ENCODE measurements at places on chromosomes 4 and X.

DNA sequence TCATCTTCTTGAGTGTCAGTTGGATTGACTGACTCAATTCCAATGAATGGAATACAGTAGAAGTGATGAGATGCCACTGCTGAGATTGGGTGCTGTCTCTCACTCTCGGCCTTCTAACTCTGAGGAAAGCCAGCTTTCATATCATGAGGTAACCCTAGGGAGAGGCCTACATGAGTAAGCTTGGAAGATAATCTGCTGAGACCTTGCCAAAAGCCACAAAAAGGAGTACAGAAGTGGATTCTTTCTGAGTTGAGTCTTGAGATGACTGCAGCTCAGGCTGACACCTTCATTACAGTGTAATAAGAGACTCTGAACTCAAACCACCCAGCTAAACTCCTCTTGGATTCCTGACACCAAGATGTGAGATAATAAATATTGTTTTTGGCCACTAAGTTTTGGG lies 537.4 kb upstream of the MAGEB18 start:
- no peak for DNase-seq

- DNase-seq, result no peak
Measured at GRCh38 chr4:175435381-175435783, 376.7 kb downstream of the GPM6A start.

DNA sequence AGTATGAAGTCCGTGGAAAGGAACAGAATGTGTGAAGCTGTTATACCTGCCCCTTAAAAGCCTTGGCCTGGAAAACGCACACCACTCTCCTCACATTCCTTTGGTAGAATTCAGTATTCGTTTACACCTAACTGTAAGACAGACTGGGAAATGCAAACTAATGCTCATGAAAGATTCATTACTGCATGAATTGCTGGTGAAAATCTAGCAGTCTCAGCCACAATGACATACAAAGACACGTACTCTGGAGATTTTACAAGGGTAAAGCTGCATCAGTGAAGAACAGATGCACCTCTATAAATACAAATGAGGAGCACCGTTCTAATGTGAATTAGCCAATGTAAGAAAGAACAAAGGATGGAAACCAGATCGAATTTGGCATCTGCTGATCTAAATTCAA lies 2051.3 kb downstream of the PCDH7 start:
- DNase-seq, result no peak

DNA sequence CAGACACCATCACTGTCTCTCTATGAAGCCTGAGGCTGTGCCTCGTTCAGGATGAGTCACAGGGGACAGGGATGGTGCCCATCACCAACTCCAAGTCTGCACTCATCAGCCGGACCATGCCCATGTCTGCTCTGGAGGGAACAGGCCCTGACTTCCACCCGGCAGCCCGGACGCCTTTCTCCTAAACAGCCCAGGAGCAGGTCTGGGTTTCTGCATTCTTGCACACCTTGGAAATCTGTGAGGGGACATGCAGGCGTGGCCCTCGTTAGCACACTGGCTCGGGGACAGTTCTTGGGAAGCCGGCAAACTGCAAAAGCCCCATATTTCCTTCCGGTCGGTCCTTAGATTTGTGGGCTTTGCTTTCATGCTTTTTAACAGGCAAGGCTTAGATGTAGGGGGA lies 67.9 kb upstream of the AFAP1 start:
- DNase-seq, result no peak

DNA sequence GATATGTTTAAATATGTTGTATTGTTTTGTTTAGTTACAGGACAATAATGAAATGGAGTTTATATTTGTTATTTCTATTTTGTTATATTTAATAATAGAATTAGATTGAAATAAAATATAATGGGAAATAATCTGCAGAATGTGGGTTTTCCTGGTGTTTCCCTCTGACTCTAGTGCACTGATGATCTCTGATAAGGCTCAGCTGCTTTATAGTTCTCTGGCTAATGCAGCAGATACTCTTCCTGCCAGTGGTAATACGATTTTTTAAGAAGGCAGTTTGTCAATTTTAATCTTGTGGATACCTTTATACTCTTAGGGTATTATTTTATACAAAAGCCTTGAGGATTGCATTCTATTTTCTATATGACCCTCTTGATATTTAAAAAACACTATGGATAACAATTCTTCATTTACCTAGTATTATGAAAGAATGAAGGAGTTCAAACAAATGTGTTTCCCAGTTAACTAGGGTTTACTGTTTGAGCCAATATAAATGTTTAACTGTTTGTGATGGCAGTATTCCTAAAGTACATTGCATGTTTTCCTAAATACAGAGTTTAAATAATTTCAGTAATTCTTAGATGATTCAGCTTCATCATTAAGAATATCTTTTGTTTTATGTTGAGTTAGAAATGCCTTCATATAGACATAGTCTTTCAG lies 26.9 kb downstream of the NUDT6 start:
- no peak for DNase-seq

DNA sequence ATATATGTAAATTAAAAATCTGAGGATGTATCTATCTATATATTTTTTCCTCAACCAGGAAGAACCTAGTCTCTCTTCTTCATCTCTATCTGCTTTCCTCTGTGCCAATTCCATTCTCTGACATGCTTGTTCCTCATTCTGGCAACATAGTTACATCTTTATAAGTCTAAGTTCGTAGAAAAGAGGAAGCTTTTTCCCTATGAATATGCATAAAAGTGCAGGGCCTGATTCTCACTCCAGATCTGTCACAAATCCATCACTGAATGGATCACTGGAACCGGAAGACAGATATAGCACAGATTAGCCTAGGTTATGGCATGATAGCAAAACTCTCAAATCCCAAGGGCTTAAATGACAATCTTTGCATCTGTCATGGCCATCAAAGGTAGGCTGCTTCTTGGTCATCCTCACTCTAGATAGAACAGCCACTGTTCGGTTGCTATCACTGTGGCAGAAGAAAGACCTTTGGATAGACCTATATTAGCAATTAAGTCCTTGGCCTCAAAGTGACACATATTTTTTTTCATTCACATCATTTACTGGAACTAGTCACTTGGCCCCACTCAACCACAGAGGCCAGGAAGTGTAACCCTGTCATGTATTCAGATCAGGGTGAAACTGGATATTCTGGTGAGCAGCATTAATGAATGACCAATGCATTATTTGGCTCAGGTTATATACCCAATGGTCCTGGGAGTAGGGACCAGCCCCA lies 22.2 kb downstream of the DTHD1 start:
- peak; percentile 42 for DNase-seq

GRCh38 chr4:37982736-37983135 lies 22.5 kb downstream of the PTTG2 start:
- DNase-seq, result peak; percentile 73

- no peak for DNase-seq
Measured at GRCh38 chr4:156312261-156312847, 358.7 kb upstream of the CTSO start.

DNA sequence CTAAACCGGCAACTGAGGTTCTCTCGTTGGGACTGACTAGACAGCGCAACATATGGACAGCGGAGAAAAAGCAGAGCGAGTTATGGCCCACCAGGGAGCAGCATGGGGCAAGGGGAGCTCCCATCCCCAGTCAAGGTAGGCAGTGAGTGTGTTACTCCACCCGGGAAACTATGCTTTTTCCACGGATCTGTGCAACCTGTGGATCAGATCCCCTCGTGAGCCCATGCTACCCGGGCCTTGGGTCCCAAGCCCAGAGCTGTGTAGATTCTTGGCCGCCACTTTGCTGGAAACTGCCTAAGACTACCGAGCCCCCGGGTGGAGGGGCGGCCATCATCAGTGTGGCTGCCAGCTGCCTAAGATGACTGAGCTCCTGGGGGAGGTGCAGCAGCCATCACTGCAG lies 140.9 kb downstream of the PAPSS1 start:
- DNase-seq, result no peak

DNA sequence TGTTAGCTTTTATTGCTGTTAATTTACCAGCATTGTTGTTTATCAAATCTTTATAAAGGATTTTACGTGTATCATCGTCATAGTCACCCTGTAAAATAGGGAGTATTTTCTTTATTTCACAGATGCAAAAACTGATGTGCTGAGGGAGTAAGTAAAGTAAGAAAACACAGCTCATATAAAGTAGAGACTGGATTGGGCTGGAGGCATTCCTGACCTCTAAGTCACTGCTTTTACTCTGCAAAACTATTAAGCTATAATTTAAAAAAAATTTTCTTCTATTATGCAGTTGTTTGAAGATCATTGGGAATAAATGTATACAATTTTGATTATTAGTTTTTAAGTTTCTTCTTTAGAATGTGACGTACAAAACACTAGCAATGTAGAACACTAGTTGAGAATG lies 45.9 kb downstream of the NUDT6 start:
- no peak for DNase-seq

GRCh38 chr4:185405296-185405999 lies 8.8 kb downstream of the ANKRD37 start:
- DNase-seq, result no peak

- DNase-seq, result peak; percentile 49
Measured at GRCh38 chrX:150084496-150085229, 146.4 kb upstream of the EOLA2 start.

DNA sequence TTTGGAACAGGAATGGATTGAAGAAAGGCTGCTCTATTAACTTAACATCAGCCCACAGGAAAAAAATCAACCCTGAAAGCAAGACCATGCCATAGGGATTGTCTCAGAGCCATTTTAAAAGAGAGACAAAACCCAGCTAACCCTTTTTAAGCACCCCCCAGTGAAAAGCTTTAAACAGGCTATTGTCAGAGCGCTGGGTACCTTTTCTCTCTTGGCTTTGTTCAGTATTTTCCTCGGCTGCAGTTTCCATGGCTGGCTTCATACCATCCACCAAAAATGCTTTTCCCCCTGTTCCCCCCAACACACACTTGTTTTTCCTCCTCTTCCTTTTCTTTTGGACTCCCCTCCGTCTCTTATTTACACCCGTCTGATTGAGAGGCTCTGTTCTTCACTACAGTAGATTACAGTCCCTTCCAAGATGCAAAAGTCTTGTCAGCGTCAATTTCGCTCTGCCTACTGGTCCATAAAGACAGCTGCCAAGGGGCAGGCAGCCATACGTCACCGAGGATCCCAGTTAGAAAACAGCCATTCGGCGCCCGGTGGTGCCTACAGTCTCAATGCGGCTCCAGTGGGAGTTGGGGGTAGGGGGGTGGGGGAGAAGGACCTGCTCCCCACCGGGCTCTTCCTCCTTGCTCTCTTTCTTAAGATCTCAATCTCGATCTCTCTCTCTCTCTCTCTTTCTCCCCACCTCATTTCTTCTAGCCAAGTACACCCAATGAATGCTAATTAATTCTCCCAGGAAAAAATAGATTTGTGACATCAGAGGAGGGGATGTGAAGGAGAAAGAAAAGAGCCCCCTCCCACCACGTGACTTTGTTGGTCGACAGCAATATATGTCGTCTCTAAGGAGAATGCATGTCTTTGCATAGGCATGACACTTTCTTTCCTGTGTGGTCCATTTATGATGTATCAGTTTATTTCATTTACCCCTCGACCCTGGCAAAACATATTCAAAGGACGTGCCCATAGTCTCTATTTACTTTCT lies at the start of gene GPM6B:
TSS of gene GPM6B (minus strand) at position 451 of the 985 bp plus-strand sequence. CDS start at position 262, 189 bp downstream.
- DNase-seq, result no peak

DNA sequence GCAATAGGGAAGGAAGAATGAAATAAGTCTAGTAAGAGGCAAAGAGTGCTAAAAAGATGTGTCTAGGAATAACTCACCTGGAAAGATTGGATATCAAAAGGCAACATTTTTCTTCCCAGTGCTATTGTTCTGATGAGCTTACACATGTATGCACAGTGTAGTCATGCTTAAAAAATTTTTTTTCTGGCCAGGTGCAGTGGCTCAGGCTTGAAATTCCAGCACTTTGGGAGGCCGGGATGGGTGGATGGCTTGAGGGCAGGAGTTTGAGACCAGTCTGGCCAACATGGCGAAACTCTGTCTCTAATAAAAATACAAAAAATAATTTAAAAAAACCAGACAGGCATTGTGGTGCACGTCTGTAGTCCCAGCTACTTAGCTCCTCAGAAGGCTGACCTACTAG lies 795.8 kb upstream of the IGFBP7 start:
- peak; percentile 57 for DNase-seq

DNA sequence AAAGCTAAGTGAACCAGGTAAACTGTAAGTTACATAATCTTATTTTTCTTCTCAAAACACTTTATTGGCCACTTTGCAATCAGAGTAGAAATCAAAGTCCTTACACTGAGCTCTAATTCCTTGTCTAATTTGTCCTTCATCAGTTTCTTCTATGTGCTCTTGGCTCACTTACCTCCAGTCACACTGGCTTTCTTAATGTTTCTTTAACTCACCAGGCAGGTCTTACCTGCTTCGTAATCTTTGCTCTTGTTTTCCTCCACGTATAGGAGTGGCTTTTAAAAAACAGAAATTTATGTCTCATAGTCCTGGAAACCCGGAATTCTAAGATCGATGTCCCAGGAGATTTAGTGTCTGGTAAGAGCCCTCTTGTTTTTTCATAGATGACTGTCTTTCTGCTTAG lies 1462.1 kb downstream of the FSTL5 start:
- DNase-seq, result no peak

DNA sequence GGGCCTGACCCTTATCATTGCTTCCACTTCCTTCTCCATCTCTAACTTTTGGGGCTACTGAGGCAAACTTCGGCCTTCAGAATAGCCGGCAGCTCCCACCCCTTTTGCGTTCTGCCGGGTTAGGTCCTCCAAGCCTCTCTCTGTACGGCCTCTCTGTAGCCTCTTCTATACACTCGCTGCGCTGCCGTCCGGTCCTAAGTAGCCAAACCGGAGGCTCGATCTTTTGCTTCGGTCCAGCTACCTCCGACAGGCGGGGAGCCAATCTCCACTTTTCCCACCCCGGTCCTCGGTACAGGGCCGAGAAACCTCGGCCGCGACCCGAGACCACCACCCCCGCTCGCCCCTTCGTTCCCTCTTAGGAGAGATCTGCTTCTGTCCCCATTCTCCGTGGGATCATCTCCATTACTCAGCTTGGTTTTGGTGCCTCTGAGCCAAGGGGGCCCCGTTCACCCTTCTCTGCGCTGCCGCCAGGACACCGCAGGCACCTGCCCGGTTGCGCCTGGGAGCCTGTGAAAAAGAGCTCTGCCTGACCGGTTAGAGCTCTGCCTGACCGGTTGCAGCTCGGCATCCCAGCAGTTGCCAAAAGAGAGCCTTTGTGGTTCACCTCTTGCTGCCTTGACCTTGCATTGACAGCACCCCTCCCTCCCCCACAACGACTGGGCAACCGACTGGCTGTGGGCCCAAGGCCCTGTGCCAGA lies 1.0 kb upstream of the HTR2C start:
- no peak for DNase-seq

All from kidney tubule cell (primary cell).